ENCODE measurements at places on chromosomes 6 and 20.

DNA sequence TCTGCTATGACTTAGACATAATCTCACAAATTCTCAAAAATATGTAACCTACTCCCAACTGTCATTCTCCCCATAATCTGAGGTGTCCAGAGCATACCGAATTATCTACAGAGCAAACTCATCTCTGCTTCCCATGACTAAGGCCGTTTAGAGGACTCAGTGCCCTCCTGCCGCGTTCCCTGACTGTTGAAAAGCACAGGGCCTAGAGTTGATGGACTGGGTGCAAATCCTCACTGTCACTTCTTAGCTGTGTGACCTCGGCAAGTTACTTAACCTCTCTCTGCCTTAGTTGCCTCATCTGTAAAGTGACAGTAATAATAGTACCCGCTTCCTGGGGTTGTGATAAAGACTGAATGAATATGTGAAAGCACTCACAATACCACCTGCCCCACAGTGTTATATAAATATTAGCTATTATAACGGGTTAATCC lies 4.7 kb upstream of the TUBB2A start:
- peak; percentile 47 for DNase-seq

- DNase-seq, result no peak
Measured at GRCh38 chr6:77853401-77853800, 200.6 kb downstream of the MEI4 start.

- DNase-seq, result no peak
Measured at GRCh38 chr6:36422714-36423100, 19.9 kb downstream of the PXT1 start.

- no peak for DNase-seq
Measured at GRCh38 chr6:165218829-165219228, 90.6 kb downstream of the C6orf118 start.

GRCh38 chr20:3194617-3195280 lies 9.7 kb downstream of the DDRGK1 start:
- no peak for DNase-seq

DNA sequence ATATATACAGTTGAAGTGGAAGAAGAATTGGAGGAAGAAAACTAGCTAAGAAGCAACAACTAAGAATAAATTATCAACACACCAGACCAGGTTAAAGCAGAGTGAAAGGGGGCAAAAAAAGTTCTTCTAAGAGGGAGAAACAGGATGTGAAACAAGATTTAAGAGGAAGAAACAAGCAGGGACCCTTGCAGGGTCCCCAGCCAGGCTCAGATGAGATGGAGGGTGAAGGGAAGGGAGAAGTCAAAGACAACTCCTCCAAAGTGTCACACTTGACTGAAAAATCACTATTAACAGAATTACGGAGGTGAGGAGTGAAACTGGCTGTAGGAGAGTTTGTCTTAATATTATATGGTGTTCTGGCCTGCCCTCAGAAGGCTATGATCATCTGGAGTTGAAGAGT lies 65.4 kb downstream of the MTFR2 start:
- no peak for DNase-seq

Measured in common myeloid progenitor, CD34-positive (primary cell).